Urinary bladder (tissue), 4 donors: ENCODE measurements at places on chromosomes 16 and 17. TPM values are rescaled to one million over a fixed set of nuclear protein-coding genes. Genes with fewer than 3 reads are reported as not detected.

- DNase-seq: no peak
Observed at GRCh38 chr16:25013751-25014499, 1.2 kb downstream of the ARHGAP17 start.

GRCh38 chr17:62696726-62697490, 69.4 kb downstream of the MRC2 start:
- DNase-seq: no peak

- DNase-seq: no peak
Observed at GRCh38 chr17:49946208-49946607, 22.8 kb upstream of the DLX4 start.

DNA sequence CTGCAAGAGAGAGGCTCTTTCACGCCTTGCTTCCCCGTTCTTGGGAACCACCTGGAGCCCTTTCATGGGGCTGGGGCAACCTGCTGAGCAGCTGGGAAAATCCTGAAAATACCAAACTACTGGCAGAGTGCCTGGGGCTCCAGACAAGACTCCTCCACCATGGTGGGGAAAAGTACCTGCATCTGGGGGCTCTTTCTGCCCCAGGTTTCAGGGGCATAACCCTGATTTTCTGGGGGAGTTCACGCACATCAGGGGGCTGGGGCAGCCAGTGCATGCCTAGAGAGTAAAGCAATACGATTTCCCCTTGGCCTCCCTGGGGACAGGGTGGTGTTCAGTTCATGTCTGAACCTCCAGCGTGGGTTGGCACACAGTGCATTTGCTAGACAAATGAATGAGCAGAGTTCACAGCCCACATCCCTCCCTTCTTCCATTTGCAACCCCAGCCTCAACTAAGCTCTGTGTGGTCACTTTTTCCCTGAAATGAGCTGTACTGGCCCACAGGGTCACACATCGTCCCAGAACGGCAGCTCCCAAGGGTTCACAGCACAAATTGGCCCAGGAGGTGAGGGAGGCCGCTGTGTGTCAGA, 5.2 kb upstream of the CDC42EP4 start:
- DNase-seq: no peak

- DNase-seq: no peak
Observed at GRCh38 chr17:47085736-47086135, 103.4 kb downstream of the CDC27 start.

- DNase-seq: no peak
Observed at GRCh38 chr16:26186091-26186615, 494.4 kb downstream of the HS3ST4 start.

DNA sequence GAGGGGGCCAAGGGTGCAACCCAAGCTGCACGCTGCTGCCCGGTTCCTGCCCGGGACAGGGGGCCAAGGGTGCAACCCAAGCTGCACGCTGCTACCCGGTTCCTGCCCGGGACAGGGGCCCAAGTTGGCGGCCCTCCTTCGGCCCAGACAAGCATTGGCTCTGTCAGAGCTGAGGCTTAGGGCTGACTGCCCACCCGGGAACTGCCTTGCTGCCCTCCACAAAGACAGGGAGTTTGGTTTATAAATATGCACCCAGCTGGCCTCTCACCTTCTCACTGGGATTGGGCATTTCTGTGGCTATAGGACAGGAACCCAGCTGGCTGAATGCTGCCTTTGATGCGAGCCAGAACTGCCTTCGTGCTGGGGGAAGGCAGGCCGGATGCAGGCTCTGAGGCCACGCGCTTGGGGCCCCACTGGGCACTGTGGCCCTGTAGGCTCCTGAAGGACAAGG, 105.7 kb downstream of the IRX5 start:
- no peak for DNase-seq

GRCh38 chr17:74736513-74737298, at the start of gene RAB37:
Gene RAB37, plus strand, starts transcription at chr17:74737256. Its CDS starts 17 bp downstream, at chr17:74737273.
- DNase-seq: no peak

- no peak for DNase-seq
Observed at GRCh38 chr17:13113821-13114525, 96.1 kb upstream of the ELAC2 start.

GRCh38 chr16:1601031-1601430, 10.8 kb downstream of the IFT140 start:
- no peak for DNase-seq

Gene KRT40
- not detected for total RNA-seq

Gene CHP2
- total RNA-seq: 3.0 TPM

Gene DNAAF8
- 1.3 TPM for total RNA-seq
